Esophagus muscularis mucosa (tissue), 4 donors: ENCODE measurements at places on chromosomes 5 and 9.

DNA sequence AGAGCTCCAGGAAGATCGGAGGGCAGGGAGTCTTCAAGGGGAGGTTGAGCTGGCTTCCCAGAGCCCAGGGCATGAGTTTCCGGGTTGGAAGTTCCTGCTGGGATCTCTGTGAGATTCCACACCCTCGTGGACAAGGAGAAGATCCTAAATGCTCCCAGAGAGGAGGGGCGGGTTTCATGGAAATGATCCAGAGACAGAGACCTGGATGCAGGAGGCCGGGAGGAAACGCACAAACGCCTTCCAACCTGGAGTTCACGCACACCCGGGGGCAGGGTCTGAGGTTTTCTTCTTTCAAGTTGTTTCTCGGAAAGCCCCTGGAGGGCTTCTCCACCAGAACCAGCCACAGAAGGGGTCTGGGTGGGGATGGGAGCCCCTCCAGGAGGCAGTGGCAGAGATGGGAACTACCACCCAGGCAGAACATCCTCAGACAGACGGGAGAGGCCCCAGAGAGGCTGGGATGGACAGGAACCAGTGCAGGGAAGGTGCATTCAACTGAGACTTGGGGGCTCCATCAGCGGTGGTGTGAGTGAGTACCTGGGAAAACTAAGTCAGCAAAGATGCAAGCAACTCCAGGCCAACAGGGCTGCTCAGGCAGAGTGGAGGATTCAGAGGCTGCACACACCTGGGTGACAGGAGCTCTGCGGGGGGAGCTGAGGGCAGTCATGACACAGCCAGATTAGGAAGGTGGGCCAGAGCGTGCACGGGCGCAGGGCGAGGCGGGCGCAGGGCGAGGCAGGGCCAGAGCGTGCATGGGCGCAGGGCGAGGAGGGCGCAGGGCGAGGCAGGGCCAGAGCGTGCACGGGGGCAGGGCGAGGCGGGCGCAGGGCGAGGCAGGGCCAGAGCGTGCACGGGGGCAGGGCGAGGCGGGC lies 52.1 kb upstream of the EXOC3 start:
- no peak for DNase-seq

DNA sequence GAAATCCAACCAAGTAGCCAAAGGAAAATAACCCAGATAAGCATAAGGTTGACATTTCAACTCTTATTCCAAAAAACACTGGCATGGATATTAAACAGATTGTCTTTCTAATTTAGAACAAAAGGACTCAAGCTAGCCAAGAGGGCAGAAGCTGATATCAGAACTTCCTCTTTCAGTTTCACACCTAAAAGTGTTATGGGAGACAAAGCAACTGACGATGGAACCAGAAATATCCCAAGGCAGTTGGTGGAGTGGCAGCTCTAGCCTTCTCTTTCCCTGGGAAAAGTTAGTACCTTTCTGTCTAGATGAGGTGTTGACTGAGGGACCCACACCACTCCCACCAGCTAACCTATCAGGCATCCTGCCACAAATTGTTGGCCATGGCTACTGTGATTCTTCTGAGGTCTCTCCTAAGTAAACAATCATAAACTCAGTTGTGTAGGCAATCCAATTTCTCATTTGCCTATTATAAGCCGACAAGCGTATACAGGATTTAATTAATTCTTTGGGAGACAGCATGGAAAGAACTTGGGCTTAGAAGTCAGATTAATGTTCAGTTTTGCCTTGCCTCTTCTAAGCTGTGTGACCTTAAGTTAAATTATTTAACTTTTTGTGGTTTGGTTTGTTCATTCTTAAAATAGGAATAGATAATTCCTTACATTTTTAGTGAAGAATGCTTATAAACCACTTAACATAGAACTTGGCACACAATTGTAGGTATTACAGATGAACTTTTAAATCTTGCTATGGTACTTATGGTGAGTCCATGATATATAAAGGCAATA lies 110.9 kb upstream of the ADAMTSL1 start:
- DNase-seq, result no peak

GRCh38 chr5:15718421-15719179 lies 218.6 kb downstream of the FBXL7 start:
- DNase-seq, result no peak

DNA sequence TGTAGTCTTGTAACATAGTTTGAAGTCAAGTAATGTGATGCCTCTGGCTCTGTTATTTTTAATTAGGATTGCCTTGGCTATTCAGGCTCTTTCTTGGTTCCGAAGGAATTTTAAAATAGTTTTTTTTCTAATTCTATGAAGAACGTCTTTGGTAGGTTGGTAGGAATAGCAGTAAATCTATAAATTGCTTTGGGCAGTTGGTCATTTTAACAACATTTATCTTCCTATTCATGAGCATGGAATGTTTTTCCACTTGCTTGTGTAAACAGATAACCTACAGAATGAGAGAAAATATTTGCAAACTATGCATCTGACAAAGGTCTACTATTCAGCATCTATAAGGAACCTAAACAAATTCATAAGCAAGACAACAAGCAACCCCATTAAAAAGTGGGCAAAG lies 173.2 kb upstream of the TRPC7 start:
- no peak for DNase-seq

GRCh38 chr9:137825324-137825989 lies 52.1 kb upstream of the CACNA1B start:
- DNase-seq, result no peak

- no peak for DNase-seq
Observed at GRCh38 chr5:72353046-72353445, 32.9 kb downstream of the PTCD2 start.

GRCh38 chr5:172801179-172801671 lies 30.2 kb upstream of the DUSP1 start:
- no peak for DNase-seq

DNA sequence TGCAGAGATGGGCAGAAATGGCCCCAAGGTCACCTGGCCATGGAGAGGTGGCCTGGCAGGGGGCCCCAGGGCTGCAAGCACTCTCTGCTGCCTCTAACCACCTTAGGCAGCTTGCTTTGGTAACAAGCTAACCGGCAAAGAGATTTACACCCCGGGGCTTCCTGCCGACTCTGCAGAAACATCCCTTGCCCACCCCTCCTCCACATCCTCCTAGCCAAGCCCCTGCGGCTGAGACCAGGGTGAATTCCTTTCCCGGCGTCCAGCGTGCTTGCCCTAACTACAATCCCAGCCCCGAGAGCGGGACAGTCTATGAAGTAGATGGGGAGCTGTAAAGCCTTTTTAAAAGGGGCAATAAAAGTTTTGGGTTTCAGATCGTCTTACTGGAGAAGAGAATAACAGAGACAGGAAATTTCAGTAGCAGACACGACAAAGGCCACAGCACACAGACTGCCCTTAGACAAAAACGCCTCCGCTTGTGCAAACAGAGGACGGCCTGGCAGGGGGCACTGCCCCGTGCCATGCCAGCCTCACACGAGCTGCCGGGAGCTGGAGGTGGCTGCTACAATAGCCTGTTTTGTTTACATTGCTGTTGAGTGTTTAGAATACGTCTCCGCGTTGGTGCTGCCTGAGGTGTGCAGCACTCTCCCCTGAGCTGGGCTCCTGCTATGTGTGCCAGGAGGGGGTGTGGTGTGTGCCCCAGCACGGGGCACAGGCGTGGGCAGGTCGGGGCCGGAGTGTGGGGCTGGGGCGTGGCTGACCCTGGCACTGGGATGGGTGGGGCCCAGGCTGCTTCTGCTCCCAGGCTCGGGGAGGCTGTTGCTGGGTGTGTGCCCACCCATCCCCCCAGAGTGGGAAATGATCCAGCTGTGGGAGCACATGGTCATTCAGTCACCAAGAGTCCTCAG lies 15.3 kb downstream of the MYMK start:
- no peak for DNase-seq
